ENCODE measurements at places on chromosomes 5 and 9.

DNA sequence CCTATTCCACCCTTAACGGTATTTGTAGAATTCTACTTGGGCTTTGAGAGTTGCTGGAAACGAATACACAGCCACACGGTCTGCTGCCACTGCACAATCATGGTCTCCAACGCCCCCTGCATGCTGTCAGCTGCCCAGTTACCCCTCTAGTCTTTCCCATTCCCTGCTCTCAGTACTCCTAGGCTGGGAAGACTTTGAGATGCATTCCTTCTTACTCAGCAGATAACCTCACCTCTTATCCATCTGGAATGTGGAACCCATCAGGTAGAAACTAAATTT, 92.8 kb downstream of the ANKH start:
- DNase-seq: no peak

DNA sequence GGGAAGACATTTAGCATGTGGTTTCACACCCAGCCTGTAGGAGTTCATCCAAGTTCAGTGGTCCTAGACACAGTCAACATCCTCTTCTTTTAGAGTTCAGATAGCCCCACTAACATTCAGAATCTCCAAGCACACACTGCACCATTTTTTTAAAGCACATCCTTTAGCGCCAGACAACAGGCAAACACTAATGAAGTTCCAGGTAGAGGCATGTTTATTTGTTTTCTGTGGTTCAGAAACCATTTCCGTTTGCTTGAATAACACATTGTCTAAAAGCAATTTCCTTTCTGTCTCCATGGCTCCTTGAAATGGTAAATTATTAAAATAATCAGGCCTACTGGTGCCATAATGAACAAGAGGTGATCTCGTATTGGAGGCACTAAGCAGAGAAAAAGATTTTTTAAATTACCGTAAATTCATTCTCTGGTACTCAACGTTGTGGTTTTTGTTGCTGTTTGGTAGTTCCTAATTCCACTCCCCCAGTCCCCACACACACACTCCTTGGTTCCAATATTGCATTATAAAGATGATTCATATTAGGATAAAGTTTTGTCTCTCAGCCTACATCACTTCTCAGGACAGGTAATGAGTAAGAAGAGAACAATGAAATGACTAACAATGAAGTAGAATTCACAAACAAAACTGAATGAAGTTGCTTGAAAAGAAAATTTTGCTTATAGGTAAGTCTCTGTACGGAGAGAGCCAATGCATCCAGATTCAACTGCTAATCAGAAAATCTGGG, 153.1 kb downstream of the PCSK1 start:
- no peak for DNase-seq

DNA sequence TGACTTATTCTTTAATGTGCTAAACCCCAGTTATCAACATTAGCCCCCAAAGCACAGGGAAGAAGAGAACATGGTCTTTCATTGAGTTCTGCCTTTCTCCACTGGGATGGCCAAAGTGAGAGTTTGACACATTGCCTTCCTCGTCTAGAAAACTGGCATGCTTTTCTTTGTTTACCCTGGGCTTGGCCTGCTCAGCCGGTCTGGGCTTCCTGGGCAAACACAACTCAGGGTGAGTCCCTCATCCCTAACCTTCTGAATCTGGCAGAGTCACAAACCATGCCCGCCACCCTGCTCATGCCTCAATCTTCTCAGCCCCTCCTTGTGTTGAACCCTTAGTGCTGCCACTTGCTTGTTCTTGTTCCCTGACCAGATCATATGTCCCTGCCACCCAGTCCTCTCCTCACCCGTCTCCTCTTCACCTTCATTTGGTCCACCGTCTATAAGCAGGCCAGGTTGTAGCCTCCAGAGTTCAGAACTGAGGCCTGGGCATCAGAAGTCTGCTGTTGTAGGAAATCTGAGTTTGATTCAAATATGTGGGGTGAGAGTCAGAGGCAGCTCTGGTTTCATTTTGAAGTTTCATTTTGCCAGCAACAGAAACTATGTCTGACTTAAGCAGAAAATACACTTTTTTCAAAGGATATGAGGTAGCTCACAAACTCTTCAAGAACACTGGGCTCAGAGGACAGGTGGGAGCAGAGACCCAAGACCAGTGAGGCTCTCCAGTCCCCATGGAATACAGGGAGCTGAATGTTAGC, 217.6 kb downstream of the NDUFS4 start:
- no peak for DNase-seq

- no peak for DNase-seq
These were observed 1.6 kb upstream of the BRINP1 start for GRCh38 chr9:119370816-119371215.

DNA sequence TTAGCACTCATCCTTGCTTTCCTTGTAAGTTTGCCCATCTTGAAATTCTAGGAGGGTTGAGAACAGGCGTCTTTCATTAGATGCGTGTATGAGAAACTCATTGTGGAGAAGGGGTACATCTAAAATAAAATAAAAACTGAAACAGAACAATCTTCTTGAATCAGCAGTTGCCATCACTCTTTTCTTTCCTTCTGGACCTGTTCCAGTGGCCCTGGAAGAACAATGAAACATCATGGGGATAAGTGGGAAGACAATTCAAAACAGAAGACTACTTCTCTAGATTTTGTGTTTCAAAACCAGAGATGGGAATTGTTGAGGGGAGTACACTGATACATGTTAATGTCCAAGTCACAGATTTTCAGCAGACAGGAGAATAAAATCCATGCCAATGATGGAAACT, 59.9 kb downstream of the SLC1A3 start:
- DNase-seq: no peak

- DNase-seq: no peak
These were observed 76.9 kb upstream of the MINAR2 start for GRCh38 chr5:129670957-129671500.

DNA sequence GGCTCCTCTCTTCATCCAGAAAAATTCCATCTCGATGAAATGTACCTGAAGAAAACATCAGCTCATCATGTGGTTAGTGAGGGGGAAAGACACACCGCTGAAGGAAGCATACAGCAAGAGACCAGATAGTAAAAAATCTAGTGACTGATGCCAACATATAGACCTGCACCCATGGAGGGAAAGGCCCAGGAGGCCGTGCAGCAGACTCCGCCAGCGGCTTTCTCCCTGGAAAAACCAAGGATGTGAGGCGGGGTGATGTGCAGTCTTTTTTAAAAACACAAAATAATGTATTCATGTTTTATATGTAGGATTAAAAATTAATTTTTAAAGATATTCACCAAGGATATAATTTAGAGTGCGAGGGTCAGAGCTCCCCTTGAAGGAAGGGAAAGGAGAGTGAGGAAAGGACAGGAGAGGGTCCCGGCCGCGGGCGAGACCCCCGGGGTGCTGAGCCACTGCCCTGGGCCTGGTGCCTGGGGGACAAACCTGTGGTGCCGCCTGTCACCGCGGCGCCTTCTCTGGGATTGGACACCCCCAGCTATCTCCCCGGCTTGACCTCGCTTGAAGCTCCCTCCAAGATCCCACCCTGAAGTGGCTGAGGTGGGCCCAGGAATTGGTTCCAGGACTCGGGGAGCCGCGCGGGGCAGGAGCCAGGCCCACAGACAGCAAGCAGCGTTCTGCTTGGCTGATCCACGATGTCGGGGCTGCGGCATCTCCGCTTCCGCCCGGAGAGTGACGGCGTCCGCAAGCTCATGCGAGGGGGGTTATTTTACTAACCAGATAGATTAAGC, 12.1 kb upstream of the UNC5A start:
- DNase-seq: no peak

GRCh38 chr9:95090871-95091577, 226.5 kb downstream of the FANCC start:
- DNase-seq: no peak
